ENCODE measurements at places on chromosomes 16 and 17.

DNA sequence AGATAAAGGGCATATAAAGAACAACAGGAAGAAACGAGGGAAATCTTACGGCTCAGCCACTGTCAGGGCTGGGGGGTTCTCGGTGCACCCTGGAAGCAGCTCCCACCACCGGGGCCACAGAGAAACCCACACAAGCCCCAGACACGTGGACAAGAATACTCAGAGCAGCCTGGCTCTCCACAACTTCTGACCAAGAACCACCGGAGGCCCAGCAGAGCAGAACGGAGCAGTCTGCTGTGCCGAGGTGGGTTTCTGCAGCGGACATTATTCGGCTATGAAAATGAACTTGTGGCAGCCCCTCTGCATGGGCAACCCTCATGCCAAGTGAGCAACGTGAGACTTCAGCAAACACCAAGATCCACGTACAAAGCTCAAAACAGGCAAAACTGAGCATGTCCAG, 6.8 kb downstream of the DNASE1 start:
- no peak for DNase-seq

DNA sequence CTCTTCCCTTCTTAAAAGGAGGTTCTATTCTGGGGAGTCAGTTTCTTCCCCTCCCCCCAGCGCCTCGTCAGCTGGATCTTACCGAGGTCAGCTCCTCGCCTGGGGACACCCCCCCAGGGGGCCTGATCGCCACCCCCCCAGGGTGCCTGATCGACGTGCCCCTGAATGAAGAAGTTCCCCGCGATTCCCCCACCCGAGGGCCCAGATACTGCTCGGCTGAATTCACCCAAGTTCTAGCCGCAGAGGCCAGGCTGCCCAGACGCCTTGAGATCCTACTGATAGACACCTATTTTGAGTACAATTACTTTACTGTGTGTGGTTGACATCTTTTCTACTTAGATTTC, 1.4 kb downstream of the RAB11FIP3 start:
- no peak for DNase-seq

GRCh38 chr17:80559825-80560251, 15.2 kb downstream of the RPTOR start:
- DNase-seq, result no peak

GRCh38 chr17:57599271-57600045, 145.6 kb downstream of the CCDC182 start:
- DNase-seq, result no peak

DNA sequence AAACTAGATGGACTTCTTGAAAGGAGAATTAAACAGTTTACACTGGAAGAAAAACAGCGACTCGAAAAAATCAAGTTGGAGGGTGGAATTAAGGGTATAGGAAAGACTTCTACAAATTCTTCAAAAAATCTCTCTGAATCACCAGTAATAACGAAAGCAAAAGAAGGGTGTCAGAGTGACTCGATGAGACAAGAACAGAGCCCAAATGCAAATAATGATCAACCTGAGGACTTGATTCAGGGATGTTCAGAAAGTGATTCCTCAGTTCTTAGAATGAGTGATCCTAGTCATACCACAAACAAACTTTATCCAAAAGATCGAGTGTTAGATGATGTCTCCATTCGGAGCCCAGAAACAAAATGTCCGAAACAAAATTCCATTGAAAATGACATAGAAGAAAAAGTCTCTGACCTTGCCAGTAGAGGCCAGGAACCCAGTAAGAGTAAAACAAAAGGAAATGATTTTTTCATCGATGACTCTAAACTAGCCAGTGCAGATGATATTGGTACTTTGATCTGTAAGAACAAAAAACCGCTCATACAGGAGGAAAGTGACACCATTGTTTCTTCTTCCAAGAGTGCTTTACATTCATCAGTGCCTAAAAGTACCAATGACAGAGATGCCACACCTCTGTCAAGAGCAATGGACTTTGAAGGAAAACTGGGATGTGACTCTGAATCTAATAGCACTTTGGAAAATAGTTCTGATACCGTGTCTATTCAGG, 85.0 kb downstream of the C17orf58 start:
- no peak for DNase-seq

DNA sequence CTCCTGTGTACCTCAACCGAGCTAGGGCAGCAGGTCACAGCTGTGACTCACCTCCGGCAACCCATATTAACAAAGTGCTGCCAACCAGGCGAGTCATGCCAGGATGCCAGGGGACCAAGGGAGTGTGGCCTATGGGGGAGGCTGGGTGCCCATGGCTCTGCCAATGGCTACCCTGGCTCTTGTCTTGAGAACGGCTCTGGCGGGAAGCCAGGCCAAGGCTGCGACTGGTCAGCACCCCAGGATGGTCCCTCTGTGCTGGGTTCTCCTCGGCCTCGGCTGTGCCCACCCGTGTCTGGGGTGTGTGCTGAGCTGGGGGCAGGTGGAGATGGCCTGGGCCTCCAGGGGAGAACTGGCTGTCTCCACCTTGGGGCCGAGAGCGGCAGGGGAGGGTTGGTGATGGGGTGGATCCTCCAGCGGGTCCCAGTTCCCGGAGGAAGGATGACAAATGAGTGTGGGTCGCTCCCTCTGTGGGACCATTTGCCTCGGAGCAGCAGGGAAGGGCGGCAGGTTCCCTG, 75.8 kb downstream of the MRC2 start:
- DNase-seq, result no peak

DNA sequence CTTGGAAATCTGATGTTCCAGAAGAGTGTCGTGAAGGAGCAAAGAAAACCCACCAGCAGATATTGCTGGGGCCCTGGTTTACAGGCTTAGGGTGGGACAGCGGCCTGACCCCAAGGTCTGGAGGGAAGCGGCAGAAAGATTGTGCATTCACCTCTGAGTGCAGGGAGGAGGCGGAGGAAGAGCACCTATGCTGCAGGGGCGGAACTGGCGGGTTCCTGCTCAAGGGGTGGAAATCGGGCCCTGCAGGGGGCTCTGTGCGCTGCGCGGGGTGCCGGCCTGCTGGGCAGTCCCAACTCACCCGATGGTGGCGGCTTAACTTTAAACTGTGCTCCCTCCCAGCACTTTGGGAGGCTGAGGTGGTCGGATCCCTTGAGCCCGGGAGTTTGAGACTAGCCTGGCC, 47.5 kb downstream of the COX4I1 start:
- DNase-seq, result no peak

GRCh38 chr17:47877368-47878034, 18.5 kb upstream of the SP2 start:
- DNase-seq, result no peak

- no peak for DNase-seq
Measured at GRCh38 chr17:8839410-8839935, 28.0 kb downstream of the PIK3R6 start.

- no peak for DNase-seq
Measured at GRCh38 chr17:61283043-61283442, 116.6 kb upstream of the TBX2 start.

DNA sequence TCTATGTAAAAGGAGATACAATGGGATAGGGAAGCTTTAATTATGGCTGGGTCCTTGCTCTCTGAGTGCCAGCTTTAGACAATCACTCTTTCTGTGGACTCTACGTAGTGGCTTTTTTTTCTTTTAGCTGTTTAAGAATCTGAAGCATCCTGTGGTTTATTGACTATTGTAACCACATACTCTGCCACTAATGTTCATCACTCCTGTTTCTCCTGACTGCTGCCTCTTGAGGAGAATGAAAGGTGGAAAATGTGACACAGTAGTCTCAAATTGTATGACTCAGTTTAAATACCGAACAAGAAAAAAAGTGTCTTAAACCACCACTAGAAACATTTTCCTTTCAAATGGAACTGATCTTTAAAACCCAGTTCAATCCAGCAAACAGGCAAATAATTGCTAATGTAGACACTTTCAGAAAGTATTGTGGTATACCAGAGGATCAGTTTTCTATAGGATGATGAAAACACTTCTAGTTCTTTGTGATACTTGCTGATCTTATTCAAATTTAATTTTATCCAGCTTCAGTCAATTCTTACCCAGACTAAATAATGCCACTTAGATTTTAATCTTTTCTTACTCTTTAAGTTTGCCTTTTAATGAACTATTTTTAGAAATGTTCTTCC, 302.7 kb upstream of the PMFBP1 start:
- no peak for DNase-seq

DNA sequence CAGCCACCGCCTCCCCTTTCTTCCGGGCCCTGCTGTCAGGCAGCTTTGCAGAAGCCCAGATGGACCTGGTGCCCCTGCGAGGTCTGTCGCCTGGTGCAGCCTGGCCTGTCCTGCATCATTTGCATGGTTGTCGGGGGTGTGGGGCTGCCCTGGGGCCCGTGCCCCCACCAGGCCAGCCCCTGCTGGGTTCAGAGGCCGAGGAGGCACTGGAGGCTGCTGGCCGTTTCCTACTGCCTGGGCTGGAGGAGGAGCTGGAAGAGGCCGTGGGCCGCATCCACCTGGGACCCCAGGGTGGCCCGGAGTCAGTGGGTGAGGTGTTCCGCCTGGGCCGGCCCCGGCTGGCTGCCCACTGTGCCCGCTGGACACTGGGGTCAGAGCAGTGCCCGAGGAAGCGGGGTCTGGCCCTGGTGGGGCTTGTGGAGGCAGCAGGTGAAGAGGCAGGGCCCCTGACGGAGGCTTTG, 5.5 kb upstream of the TGFB1I1 start:
- no peak for DNase-seq

- DNase-seq, result no peak
Measured at GRCh38 chr17:13415871-13416416, 185.8 kb downstream of the HS3ST3A1 start.

DNA sequence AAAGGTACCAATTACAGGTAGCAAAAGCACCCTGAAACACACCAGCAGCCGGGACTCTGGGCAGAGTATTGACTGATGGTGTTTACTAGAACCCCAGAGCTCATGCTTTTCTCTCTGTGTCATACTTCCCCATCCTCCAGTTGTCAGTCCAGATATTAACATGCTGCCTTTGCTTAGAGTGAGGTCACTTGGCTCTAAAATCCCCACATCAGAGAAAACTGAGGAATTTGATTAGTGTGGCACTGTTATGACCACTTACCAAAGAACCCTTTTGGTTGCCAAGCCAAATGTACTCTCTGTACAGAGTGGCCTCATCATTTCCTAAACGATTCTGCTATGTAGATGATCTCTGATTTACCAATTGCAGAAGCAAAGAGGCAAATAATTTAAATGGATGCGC, 80.4 kb downstream of the ABCC12 start:
- no peak for DNase-seq

- DNase-seq, result no peak
Measured at GRCh38 chr17:81099888-81100287, 64.9 kb downstream of the BAIAP2 start.

- DNase-seq, result no peak
Measured at GRCh38 chr17:82489117-82489516, 30.4 kb upstream of the FOXK2 start.

GRCh38 chr16:80954985-80955384, 51.7 kb downstream of the CMC2 start:
- no peak for DNase-seq

DNA sequence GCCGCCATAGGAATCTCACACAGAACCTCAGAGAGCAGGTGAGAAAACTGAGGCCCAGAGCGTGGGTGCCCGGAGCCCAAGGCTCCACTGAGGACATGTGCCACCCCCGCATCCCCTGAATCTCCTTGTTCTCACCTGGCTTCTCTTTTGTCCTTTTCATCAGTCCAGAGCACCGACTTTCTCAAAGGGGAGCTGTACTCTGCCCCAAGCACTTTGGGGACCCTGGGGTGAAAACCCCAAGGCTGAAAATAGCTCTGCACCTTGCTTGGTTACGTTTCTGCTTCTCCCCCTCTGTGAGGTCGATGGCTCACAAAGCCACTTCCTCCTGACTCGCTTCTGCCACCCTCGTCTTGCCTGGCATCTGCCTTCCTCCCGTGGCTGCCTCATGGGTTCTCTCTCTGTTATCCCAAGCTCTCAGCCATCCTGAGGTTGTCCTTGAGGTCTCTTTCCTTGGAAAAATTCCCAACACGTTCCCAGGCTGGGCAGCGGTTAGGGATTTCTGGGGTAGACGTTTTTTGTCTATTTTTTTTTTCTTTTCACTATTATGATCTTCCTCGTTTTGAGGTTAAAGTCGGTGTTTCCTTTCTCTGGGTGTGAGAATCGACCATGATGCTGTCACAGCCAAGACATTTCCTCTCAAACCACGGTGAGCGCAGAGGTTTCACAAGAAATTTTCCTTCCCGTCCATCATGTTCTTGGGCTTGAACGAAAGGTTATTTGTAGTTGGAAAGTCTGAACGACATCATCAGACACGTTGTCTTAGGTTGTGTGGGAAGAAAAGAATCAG, 37.2 kb downstream of the IRF8 start:
- peak; percentile 21 for DNase-seq

DNA sequence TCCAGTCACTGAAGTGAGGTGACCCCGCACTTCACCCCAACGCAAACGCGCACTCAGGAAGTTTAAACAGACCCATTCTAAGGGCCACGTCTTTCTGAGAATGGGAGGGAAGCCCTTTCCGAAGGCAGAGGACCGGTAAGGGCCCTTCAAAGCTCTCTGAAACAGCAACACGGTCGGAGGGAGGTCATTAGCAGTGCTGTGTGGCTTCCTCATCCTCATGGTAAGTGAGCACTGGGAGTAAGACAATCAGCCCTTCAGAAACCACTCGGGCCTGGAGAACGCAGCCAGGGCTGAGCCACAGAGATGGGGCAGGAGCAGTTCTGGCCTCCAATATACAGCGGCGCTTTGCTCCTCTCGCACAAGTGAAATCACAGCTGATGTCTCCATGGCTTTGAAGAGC, 23.7 kb downstream of the SRL start:
- no peak for DNase-seq

GRCh38 chr17:28577466-28577824, 750 bp upstream of the ALDOC start:
- DNase-seq, result no peak

DNA sequence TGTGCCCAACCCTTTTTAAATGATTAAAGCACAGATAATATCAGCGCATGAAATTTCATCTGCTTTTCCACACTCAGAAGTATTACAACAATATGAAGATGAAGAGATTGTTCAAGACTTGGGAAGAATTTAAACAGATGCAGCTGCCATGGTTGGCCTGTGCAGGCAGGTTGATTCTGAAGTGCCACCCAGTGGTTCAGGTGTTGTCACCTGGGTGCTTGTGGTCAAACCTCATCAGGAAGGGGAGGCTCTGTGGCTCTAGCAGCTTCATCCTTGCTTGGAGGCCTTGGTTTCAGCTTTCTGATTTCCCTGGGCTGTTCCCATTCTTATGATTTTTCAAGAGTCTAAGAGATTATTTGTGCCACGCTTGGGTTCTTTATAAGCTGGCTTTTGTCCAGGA, 22.2 kb upstream of the CLEC18C start:
- no peak for DNase-seq

DNA sequence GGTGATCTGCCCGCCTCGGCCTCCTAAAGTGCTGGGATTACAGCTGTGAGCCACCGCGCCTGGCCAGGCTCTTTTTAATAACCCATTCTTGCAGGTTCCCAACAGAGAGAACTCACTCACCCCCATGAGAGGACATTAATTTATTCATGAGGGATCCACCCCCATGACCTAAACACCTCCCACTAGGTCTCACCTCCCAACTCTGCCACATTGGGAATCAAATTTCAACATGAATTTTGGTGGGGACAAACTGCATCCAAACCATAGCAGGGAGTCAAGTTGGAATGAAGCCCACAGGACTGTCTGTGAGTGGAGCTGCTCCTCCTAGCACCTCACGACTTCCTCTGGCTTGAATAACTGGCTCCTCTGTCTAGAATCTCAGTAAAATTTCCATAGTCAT, 85.5 kb downstream of the WWP2 start:
- no peak for DNase-seq
